NCI-H1417 (cell line): ENCODE measurements at places on chromosomes 5 and 9.
A peak's percentile ranks its signal among the peaks of the same experiment; 100 is the strongest.

- DNase-seq = no peak
These were observed 34.1 kb upstream of the RAPGEF1 start for GRCh38 chr9:131773911-131774379.

DNA sequence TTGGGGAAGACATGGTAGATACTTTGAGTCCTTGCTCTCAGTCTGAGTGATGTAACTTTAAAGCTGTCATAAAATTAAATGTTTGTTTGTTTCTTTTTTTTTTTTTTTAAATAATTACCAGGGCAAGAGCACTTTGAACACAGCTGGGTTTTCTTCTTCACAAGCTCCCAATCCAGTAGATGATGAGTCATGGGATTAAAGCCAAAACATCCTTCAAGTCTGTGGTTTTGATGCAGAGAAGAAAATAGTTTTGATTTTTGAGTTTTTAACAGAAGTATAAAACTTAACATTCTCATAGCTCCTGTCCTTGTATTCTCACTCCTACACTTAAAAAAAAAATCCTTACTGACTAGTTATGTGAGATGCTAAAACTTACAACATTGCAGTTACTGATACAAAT lies 34.8 kb upstream of the IL31RA start:
- no peak for DNase-seq

DNA sequence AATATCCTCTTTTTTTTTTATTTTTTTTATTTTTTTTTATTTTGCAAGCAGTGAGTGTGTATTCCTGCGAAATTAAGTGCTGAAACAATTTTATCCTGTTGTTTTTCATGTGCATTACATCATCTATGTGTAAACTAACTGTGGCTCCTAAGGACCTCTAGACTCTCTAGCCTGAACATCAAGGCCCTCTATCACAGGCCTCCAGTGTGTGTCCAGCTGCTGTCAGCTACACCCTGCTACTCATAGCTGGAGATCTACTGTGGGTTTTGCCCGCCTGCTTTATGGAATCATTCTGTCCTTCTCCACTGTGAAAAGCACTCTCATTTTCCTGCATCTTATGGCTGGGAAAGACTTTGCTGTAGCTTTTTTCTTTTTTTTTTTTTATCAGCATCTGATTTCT lies 157.8 kb downstream of the KCTD16 start:
- DNase-seq = peak; percentile 62

DNA sequence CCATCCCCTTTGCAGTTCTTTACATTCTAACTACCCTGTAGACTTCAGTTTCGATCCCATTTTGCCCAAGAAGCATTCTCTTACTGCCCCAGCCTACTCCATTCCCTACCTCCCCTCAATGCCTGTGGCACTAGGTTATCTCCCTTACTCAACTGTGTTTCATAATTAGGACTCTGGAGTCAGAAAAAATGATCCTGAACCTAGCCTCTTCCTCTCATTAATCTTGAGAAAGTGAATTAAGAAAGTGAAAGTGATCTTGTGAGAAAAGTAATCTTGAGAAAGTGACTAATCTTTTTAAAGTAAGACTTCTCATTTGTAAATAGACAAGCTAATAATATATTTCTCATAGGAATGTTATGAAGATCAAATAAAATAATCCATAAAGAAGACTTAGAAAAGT lies 444.0 kb upstream of the TRPC7 start:
- no peak for DNase-seq

- no peak for DNase-seq
These were observed 10.7 kb upstream of the CLK4 start for GRCh38 chr5:178637356-178638074.

DNA sequence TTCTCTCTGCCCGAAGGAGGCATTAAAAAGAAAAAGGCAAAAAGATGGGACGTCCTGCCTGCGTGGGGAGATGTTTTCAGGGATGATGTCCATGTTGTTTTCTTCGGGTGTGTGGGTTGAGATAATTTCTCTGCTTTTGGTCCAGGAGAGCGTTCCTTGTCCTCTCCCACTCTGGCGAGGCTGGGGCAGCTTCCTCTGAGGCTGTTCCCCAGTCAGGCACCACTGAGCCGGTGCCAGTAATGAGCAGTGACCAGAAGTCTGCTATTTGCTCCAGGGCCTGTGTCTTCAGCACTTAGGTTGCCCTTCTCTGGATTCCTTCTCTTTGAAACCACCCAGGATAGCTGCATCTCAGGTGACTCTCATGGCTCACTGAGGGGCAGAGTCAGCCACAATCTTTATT lies 71.5 kb downstream of the ACER2 start:
- DNase-seq = no peak

DNA sequence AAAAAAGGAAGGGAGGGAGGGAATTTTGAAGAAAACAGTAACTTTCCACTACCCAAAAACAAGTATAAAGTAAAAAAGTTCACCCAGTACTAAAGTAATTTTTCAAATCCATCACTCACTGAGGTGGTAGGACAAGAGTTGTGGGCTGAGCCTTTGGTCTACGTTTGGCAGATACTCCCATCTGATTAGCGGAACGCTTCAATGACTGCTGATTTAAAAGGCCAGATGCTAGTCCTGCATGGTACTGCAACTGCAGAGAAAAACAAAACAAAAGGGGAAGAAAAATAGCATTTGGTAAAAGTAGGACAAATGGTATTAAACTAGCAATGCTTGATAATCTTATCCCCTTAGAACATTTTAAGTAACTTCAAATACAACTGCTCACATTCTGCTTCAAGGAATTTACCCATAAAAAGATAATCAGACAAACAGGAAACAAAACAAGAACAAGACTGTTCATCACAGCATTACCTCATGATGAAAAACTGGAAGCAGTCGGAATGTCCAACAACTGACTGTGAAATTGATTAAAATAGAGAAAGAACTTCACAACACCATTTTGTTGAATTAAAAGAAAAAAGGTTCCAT lies 65.4 kb downstream of the MED27 start:
- no peak for DNase-seq

GRCh38 chr5:10854506-10855277 lies 93.7 kb upstream of the DAP start:
- no peak for DNase-seq

GRCh38 chr5:68748101-68748500 lies 345.7 kb upstream of the SLC30A5 start:
- DNase-seq = no peak

DNA sequence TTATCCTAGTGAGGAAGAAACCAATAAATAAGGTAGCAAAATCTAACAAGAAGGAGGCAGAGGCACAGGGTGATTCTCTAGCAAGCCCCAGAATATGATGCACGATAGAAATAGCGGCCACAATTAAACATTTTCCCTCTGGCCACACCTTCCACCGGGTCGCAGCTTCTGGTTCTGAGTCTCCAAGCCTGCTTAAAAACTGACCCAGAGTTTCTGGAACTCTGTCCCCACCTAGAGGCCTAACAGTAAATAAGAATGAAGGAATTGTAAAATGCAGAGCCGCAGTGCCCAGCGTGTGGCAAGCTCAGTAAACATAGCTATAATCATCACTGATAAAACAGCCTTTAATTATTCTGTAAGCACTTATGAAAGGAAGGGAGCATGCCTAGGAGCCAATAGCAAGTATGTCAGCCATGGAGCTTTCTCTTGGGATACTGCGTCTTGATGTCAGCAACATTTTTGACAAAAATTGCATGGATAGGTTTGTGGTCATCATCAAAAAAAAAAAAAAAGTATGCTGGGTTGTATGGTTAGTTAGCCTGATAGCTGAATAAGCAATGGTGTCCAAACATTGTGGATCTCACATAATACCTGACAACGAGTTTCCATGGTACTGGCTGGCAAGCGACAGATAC lies 465.5 kb downstream of the DNAH5 start:
- peak; percentile 88 for DNase-seq

GRCh38 chr5:153562189-153562588 lies 71.7 kb downstream of the GRIA1 start:
- DNase-seq = no peak
